Stimulated activated CD8-positive, alpha-beta memory T cell treated with anti-CD3 and anti-CD28 coated beads, Interleukin-2, amount 100 ng/mL, for 1 hour (primary cell): ENCODE measurements at places on chromosomes 4 and X.

DNA sequence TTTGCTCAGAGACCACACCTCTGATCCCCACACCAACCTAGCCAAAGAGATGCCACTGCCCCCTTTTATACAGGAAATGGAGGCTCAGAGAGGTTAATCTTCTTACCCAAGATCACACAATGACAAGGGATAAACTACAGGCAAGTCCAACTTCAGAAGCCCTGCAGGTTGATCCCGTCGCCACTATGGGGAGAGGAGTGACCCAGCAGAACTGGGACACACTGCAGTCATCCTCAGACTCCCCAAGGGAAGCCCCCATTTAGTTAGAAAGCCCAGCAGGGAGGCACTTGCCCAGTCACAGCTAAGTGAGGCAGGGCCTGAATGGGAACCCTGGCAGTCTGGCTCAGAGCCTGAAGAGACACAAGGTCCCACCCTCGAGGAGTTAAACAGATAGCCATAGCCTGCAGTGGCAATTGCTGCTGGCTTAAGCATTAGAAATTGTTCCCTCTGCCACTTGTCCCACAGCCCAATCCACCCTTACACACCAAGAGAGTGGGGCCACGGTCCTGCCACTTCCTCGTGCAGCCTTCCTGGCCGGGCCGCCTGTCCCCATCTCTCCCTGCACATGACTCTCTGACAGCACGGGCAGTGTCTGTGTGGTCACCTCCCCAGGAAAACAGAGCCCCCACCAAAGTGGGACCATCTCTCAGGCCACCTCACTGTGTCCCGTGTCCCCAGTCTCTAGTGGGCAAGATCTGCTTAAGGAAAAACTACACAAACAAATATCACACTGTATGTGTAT, 2.7 kb downstream of the JAKMIP1 start:
- no peak for DNase-seq

DNA sequence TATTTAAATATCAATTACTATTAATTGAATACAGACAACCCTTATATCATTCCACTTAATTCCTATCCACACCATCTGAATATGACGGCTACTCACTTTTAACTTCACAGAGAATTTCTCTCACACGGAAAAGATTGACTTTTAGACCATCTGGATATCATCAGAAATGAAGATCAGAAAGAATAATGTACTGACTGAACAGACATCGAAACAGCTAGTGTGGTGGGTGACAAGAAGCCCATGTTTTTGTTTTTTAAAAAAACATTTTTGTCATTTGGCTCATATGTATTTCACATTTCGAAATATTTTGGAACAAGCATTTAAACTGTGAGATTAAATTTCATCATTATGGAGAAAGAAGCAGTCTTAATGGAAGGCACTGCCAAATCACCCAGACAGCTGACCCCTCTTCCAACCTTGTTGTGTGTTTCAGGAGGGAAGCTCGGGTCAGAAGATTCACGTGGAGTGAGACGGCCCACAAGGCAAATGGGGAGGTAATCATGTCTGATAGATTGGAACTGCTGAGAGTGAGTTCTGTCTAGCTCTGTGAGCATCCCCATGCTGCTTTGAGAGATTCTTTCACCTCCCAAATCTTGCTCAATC, 204.2 kb upstream of the RASGEF1B start:
- no peak for DNase-seq

- no peak for DNase-seq
Observed at GRCh38 chr4:32562010-32562409, 1841.8 kb downstream of the PCDH7 start.

DNA sequence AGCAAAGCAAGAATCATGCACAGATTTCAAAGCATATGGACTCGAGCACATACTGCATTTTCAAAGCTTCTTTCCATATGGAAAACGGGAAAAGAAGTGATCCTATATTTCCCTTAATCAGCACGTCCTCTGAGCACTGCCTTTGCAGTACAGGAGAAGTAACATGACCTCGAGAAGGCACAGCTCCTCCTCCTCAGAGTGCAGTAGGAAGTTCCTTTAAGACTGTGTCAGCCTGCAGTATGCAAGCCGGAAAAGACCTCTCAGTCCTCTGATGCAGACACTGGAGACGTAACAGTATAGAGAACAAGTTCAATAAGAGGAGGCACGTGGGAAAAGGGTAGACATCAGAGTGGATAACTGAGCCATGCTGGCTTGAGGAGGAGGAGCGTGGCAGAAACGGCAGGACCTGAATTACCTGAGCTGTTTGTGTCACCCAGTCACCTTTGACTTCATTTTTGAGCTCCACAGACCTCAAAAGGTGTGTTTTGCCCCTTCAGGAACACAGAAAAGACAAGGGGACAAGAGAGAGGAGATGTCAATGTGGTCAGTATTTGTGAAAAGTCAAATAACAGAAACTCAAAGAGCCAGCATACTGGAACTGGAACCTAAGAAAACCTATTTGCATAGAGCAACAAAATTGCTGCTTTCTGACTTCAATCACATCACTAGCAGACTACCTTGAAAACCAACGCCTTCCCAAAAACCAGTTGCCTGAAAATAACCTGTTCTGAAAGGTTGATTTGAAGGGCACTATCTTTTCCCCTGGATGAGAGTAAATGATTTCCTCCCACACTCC, 20.8 kb downstream of the IRF2 start:
- no peak for DNase-seq

DNA sequence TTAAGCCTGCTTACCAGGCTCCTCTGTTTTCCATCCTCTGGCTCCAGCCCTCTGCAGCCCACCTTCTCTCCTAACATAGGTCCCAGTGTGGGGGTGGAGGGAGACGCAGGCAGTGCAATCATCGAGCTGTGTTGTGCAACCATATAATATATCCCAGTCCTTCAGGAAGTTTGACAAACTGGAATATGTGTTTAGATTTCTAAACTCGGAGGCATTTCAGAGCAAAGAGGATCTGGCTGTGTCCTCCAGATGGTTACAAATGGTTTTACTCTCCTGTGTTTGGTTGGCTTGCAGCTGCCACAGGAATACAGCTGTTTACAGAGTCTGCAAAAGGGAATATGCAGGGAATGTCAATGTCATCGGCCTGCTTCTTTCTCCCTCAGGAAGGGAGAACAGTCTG, 195.3 kb upstream of the LNX1 start:
- DNase-seq: no peak

DNA sequence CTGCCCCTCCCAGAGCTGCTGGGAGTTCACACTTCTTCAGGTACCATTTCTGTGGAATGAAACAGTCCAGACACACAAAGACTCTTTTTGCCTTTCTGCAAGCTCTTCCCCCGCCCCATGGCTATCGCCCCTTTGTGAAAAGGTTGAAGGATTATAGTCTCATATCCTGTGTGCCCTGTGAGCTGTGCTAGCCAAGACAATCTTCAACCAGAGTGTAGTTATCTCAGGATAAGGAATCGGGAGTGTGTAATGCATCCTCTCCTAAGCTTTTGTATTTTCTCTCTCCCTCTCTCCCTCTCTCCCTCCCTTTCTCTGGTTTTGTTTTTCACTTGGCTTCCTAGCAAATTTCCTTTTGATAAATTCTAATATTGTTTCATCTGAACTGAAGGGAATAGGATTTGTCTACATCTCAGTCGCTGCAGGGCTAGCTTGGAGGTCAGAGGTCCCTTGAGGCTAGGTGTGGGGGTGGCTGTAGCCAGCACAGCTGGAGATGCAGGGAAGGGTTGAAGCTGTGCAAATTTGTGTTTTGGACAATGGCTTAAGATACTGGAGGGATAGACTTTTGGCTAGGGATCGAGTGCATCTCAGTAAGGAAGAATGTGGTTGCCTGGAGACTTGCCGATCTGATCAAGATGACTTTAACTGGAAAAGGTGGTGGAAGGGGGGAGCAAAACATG, 74.6 kb upstream of the NALF2 start:
- no peak for DNase-seq

- no peak for DNase-seq
Observed at GRCh38 chr4:6582889-6583490, 8.0 kb downstream of the MAN2B2 start.

DNA sequence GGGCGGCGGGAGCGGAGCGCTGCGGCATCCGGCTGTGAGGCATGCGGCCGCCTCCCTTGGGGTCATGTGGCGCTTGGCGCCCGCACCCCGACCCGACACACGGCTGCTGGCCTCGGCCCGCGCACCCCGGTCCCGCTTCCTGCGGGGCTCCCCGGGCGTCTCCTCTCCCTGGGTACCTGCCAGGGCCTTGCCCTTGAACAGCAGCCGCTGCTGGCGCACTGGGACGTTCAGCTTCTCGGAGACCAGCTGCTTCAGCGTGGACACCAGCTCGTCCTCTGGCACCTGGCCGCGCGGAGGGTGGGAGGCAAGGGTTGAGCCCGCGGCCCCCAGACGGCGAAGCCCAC, 391 bp downstream of the UBL4A start:
- DNase-seq: no peak

DNA sequence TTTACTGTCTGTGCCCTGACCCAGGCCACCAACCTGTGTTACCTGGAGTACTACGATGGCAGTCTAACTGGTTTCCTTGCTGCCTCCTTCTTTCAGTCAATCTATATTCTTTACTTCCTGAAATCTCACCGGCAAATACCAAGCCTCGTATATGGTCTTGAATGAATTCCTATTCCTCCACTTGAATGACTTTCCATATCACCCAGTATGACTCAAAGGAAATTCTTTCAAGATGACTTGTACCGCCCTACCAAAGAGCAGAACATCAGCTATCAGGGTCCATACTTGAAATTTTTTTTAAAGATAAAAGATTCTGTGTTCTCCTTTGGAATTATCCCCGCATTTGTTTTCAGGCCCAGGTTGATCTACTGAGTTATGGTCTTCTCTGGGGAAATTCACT, 378.0 kb downstream of the AFF2 start:
- no peak for DNase-seq

DNA sequence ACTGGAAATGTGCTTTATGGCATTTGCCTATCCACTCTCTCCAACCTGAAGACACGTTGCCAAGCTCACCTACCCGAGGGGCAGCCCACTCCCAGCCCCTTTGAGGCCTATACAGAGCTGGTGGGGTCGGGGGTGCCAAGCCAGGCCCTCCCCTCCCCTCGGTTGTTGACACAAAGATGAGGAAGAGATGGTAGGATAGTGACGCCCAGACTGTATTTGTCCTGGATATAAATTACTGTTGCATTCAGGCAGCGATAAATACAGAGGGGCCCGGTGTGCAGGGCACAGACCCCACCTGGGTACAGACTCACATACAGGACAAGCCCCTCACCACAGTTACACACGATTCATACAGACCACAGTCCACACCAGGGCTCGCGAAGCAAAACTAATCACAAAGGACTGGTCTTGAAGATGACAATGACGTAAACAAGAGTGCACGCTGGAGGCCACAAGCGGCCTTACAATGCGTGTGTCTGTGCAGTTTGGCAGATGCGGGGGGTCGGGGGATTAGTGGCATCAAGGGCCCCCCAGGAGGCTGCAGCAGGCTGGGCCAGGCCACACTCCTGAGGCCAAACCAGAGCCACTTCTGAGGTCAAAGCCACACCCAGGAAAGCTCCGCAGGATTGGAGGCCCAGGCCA, 14.6 kb downstream of the DGKQ start:
- no peak for DNase-seq
